ENCODE measurements at places on chromosomes 3 and 15.
A peak's percentile ranks its signal among the peaks of the same experiment; 100 is the strongest.

DNA sequence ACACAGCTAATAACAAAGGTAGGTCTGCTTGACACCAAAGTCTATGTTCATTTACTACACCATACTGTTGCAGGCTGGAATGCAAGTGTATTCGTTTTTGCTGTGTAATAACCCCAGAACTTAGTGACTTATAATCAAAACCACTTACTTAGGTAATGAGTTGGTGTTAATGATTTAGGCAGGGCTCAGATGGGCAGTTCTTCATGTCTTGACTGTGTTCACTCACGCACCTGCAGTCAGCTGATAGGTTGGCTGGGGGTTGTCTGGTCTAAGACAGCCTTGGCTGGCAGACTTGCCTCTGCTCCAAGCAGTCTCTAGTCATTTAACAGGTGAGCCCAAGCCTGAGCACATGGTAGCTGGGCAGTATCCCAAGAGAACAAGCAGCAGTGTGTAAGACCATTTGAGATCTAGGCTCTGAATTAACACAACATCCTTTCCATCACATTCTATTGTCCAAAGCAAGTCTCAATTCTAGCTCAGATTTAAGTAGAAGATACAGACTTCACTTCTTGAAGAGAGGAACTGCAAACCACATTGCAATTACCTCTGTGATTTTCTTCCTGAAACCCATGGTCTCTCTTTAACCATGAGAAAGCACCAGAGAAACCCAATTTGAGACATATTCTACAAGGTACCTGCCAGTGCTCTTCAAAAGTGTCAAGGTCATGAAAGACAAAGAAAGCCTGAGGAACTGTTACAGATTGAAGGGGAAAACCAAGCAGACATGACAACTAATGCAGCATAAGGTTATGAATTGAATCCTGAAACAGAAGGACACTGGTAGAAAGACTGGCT lies 13.3 kb upstream of the DCLK3 start:
- DNase-seq = no peak

DNA sequence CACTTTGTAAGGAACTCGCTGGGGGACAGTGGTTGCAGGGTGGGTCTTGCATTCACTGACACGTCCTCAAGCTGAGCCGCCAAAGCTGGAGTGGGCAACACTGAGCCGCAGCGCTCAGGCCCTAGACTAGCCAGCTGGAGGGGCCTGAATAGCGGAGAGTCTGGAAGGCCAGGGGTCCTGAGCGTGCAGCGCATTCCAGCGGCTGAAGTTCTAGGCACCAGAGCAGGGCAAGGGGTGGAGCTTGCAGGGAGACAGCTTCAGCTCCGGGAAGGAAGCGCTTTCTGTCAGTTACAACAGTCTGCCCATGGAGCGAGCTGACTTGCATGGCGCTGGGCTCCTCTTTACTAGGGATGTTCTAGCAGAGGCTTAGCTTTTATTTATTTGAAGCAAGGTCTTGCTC lies 2.7 kb downstream of the MAP6D1 start:
- DNase-seq = no peak

DNA sequence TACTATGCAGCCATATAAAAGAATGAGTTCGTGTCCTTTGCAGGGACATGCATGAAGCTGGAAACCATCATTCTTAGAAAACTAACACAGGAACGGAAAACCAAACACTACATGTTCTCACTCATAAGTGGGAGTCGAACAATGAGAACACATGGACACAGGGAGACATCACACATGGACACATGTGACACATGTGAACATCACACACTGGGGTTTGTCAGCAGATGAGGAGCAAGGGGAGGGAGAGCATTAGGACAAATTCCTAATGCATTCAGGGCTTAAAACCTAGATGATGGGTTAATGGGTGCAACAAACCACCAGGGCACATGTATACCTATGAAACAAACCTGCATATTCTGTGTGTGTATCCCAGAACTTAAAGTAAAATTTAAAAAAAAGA lies 408.0 kb downstream of the EPHB1 start:
- no peak for DNase-seq

- DNase-seq = no peak
Measured at GRCh38 chr3:118760585-118761290, 273.9 kb downstream of the IGSF11 start.

- no peak for DNase-seq
Measured at GRCh38 chr3:2526926-2527325, 428.3 kb downstream of the CNTN4 start.

GRCh38 chr15:48515500-48515899 lies 130.0 kb downstream of the FBN1 start:
- DNase-seq = no peak

DNA sequence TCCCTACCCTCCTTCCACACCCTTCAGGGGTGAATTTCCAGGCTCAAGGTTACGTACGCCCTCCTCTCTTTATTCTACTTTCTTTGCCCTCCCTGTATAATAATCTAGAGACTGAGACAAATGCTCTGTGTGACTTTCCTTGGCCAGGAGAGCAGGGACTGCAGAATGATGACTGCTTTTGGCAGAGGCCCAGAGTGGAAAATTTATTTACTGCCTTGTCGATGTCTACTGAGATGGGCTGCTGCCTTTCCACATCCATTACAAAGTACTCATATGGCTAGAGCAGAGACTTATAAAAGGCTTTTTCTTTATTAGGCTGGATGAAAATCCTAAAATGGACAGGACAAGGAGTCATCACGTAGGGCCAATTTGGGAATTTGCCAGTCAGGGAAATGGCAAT lies 576.2 kb downstream of the TUSC7 start:
- no peak for DNase-seq

- DNase-seq = no peak
Measured at GRCh38 chr3:184596886-184597575, 35.4 kb downstream of the EPHB3 start.

GRCh38 chr15:81256916-81257315 lies 60.2 kb downstream of the IL16 start:
- DNase-seq = peak; percentile 39

GRCh38 chr3:46664188-46664970 lies 29.1 kb downstream of the ALS2CL start:
- no peak for DNase-seq

DNA sequence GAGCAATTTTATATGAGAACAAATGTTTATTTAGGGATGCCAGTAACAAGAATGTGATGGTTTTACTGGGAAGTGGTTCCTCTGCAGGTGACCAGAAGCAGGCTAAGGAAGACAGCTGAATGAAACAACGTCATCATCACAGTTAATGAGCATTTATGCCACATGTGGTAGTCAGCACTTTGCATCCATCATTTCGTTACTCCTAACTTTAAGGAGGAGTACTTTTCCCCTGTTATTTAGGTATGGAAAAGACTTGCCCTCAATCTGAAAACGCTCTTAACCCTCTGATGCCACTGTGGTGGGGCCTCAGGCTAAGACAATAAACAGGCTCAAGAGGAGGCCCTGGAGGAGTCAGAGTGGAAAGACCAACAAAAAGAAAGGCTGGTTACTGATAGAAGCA lies 31.2 kb downstream of the INTS14 start:
- no peak for DNase-seq

- no peak for DNase-seq
Measured at GRCh38 chr3:196499807-196500524, 3.6 kb downstream of the RNF168 start.

GRCh38 chr3:9810433-9810770 lies 340 bp downstream of the TTLL3 start:
- DNase-seq = no peak

- no peak for DNase-seq
Measured at GRCh38 chr3:177461765-177462164, 264.5 kb upstream of the TBL1XR1 start.

DNA sequence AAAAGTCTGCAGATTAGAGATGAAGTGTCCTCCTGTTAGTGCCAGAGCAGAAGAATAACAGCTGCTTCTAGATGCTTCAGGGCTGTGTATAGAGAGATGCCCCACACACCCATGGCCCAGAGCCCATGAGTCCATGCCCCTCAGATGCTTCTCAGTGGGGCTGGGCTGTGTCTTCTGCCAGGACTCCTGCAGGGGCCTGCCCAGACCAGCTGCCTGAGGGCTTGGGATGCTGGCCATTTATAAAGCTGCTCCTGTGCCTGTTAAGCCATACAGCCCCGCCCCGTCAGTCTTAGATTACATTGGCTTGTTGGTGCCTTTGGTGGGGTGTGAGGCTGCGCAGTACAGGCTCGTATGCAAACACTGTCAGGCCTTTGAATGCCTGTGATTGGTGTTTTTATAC lies 318.0 kb upstream of the CTDSPL start:
- no peak for DNase-seq

DNA sequence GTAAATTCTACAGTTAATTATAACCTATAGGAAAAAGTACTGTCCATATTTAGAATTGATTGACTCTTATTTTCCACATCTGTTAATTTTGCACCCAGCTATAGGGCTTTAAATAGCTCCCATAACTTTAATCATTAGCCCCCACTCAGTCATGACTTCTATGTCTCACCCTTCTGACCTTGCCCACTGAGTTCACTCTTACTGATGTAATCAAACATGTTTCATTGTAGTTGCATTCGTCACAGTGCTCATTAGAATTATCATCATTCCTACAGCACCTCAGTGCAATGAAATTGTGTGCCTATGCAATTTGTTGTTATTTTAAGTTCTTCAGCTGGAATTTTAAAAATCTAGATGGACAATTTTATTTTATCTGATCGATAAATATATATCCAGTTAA lies 151.4 kb downstream of the TIGIT start:
- DNase-seq = no peak

- no peak for DNase-seq
Measured at GRCh38 chr15:30046430-30046829, 36.3 kb upstream of the GOLGA8J start.

Data from A673 (cell line).